ENCODE measurements at places on chromosomes 1 and 21.

- peak; percentile 93 for DNase-seq
Observed at GRCh38 chr1:173392895-173393658, 84.1 kb upstream of the PRDX6 start.

DNA sequence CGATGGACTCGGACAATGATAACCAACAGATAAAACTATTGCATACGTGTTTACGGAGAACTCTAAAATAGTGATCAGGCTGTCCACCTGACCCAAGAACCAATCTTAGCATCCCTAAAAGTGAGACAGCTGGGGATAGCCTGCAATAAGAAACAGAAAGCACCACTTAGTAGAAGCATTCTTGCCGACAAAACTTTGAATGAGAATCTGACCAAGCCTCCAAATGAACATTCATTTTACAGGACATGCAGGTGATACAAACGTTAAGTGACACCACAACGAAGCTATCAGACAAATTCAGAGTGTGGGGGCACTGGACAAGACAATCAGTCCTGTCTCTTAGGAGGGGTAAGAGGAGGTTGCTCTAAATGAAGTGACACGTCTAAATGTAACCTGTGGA lies 1.2 kb downstream of the PSMG1 start:
- DNase-seq, result no peak

GRCh38 chr1:226670073-226670472 lies 69.0 kb downstream of the ITPKB start:
- no peak for DNase-seq

DNA sequence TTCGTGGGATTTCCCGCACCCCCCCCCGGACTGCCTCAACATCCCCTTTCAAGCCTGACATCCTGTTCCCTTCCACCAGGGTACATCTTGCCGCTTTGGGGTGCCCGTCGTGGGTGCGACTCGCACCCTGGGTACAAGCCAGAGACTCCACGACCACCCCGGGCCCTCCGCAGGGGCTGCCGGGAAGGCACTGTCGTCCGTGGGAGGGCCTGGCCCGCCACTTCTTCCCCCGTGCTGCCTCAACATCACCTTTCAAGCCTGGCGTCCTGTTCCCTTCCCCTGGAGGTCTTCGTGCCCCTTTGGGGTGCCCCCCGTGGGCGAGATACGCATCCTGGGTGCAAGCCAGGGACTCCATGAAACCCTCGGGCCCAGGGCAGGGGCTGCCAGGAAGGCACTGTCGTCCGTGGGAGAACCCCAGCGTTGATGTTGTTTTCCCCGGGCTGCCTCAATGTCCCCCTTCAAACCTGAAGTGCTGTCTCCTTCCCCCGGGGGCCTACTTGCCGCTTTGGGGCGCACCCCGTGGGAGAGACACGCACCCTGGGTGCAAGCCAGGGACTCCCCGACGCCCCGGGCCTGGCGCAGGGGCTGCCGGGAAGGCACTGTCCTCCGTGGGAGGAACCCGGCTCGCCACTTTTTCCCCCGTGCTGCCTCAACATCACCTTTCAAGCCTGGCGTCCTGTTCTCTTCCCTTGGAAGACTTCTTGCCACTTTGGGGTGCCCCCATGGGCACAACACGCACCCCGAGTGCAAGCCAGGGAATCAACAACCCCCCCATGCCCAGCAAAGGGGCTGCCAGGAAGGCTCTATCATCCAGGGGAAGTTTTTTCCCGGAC lies 138.6 kb downstream of the LIPI start:
- no peak for DNase-seq

DNA sequence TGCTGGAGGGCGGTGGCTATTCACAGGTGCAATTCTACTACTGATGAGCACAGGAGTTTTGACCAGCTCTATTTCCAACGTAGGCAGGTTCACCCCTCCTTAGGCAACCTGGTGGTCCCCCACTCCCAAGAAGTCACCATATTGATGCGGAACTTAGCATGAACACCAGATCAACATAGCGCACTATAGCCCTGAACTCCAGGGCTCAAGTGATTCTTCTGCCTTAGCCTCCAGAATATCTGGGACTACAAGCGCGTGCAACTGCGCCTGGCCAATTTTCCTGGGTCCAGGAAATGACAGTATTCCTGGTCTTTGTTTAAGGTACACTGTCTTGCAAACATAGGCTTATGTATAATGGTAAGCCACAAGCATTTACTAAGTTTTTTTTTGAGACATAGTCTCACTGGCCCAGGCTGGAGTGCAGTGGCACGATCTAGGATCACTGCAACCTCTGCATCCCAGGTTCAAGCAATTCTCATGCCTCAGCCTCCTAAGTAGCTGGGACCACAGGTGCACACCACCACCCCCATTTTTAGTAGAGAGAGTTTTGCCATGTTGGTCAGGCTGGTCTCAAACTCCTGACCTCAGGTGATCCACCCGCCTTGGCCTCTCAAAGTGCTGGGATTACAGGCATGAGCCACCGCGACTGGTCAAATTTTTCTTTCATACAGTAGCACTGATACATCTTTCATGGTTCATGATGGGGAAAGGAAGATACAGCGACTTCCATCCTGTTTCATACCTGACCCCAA lies 12.6 kb downstream of the MCL1 start:
- no peak for DNase-seq

- DNase-seq, result no peak
Observed at GRCh38 chr1:40300651-40301050, 16.4 kb downstream of the COL9A2 start.

DNA sequence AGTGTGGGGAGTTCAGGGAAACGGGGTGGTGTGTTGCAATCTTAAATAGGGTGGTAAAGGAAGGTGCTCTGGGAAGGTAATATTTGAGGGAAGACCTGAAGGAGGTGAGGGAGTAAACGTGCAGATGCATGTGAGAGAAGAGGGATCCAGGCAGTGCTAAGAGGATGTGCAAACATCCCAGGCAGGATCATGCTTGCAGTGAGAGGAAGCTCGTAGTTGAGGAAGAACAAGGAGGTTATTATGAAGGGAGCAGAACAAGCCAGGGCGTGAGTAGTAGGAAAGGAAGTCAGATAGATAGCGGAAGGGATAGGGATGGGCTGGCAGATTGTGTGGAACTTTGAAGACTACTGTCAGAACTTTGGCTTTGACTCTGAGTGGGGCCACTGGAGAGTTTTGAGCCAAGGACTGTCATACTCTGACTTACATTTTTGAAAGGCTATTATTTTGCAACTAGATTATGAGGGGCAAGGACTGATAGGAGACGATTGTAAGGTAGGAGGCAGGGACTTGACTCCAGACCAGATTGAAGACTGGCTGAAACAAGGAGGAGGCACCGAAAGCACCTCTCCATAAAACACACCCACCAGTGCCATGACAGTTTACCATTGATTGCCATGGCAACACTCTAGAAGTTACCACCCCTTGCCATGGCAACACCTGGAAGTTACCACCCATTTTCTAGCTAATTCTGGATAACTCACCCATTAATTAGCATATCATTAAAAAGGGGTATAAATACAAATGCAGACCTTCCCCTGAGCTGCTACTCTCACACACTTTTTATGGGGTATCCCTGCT lies 67.0 kb downstream of the XCL2 start:
- DNase-seq, result no peak

DNA sequence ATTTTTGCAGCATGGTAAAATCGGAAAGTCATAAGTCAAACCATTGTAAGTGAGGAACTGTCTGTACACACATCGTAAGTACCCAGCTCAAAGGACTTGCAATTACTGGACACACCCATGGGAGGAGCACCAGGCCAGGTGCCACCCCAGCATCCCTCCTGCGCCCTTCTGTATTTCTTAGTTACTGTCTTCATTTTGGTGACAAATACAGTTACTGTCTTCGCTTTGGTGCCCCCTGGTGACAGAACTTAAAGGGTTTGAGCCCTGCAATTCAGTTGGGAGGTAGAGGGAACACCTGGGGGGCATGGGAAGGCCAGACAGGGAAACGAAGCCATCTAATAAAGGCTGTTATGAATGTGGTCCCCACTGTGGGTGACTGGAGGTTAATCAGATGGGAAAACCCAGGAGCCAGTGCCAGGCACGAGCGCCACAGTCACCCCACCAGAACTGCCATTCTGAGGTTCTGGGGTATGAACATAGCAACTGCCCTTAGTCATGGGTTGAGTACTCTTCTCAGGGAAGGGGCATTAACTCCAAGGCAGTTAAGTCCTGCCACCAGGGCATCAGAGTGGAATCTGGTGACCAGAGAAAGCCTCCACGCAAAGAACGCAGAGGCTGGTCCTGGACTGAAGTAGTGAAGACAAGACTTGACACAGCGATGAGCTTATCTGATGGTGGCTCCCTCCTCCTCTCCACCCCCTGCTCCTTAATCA lies 612.9 kb downstream of the PTPRU start:
- no peak for DNase-seq

GRCh38 chr1:60367532-60367931 lies 294.0 kb upstream of the C1orf87 start:
- DNase-seq, result no peak

GRCh38 chr1:232837087-232837486 lies 31.9 kb downstream of the MAP10 start:
- DNase-seq, result no peak

DNA sequence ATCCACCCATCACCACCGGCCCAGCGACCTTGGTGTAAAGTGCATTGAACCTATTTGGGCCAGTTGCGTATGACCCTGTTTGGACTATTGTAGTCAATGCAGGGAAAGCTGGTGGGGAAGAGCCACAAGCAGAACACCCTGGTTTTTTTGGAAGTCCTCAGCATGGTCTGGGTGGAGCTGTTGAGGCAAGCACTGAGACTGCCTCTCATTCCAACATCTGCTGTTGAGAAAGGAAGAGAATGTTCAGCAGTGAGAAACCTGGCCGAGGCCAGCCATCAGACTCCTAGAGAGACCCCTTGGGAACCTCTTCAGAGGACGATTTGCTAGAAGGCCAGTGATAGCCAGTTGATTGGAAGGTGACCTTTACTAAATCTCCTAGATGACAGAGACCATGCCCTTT lies 183.0 kb downstream of the ZZZ3 start:
- DNase-seq, result no peak

- no peak for DNase-seq
Observed at GRCh38 chr1:223344491-223344890, 19.5 kb downstream of the SUSD4 start.

DNA sequence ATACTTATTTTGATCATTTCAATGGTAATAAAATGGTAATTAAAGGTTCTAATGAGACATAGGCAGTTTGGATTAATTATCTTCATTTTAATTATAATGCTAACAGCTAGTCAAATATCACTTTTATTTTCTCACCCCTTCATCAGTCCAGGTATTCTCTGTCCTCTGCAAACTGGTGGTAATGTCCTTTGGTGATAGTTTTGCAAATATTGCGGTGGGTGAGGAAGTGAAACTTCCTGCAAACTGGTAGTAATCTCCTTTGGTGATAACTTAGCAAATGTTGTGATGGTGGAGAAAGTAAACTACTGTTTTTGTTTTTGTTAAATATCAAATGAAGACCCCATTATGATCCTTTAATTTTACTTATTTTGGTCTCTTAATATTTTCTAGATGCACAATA lies 209.0 kb downstream of the AMY1C start:
- no peak for DNase-seq

- DNase-seq, result no peak
Observed at GRCh38 chr1:113683384-113684152, 75.7 kb downstream of the PHTF1 start.

GRCh38 chr1:31239653-31240241 lies at the start of gene NKAIN1:
TSS of gene NKAIN1 (minus strand) at chr1:31239887. CDS start at chr1:31239547, 340 bp downstream.
- DNase-seq, result no peak

- peak; percentile 40 for DNase-seq
Observed at GRCh38 chr1:20194757-20195461, 8.6 kb upstream of the PLA2G2C start.

GRCh38 chr1:232765542-232765941 lies 39.7 kb upstream of the MAP10 start:
- DNase-seq, result no peak

DNA sequence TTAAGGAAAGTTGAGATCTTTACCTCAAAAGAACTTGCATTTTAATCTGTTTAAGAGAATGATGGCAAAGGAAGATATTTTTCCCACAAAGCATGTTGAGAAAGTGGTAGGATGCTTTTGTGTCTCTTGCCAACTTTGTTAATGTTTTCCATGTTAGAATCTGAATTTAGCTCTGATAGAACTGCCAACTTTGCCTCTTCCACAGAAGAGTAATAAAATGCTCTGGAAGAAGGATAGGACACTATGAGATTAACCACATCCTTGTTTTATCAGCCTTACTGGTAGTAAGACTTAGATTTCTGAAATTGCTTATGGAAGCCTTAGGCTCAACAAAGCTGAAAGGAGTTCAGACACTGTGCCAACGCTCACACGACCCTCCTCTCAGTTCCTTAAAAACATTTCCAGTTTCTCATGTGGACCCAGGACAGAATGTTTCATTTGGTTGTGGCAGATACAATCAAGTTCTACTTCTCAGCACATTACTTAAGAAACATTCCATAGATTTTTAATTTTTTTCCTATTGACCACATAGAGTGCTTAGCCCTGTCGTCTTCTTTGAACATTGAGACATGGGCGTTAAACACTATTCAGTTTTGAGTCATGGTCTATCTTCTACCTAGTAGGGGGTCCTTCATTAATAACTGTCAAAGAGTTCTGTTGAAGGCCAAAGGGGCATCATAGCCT lies 59.0 kb downstream of the MTR start:
- DNase-seq, result peak; percentile 2

- DNase-seq, result no peak
Observed at GRCh38 chr1:25624156-25624555, 7.6 kb downstream of the MAN1C1 start.

GRCh38 chr1:158818560-158818959 lies 12.6 kb upstream of the MNDA start:
- DNase-seq, result no peak

- peak; percentile 36 for DNase-seq
Observed at GRCh38 chr1:44842862-44843655, at the start of gene PTCH2. TSS of gene PTCH2 (minus strand) at chr1:44843253. CDS start at chr1:44842932, 321 bp downstream.

DNA sequence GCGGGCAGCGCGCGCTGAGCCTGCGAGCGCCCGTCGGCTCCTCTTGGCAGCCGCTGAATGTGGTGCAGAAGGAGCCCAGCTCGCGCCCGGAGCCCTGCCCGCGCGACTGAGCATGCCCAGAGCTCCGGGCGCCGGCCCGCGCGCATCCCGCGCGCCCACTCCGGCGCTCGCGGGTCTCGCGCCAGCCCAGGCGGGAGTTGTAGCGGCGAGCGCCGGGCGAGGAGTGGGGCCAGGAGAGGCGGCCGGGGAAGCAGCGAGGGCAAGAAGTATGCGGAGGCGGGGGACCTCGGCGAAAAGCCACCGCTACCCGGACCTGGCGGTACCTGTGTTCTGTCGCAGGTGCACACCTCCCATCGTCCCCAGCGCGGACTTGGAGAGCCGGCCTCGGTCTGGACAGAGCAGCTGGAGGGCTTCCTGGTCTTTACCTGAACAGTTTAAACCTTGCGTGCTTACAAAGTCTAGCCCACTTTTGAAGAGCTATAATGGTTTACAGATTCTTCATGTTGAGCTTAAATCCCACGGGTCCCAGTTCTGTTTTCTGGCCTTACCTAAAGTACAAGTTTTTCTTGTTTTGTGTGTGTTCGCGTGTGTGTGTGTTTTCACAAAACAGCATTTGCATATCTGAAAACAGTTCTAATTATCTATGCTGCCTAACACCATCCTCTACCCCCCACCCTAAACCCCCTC lies at the start of gene DDAH1:
DDAH1 (minus strand) TSS at position 61 of the 687 bp plus-strand sequence. CDS start 114 bp downstream, outside the sequence.
- peak; percentile 65 for DNase-seq

DNA sequence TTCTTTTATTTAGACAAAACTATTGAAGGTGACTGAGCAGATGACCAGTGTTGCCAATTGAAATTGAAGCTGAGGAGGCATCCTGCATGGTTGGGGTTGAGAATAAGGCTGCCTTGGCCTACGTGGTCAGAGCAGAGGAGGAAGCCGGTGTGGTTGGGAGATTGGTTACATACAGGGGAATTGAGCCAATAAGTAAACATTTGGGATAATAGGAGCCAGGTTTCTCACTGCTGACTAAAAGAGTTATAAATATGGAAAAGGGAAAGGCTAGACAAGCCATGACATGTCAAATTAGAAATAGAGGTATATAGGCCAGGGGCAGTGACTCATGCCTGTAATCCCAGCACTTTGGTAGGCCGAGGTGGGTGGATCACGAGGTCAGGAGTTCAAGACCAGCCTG lies 15.8 kb downstream of the SNX7 start:
- DNase-seq, result peak; percentile 74

Measured in HCEC 1CT (cell line).